ENCODE measurements at places on chromosomes 2 and 18.

- no peak for DNase-seq
Measured at GRCh38 chr2:167492486-167492885, 604.2 kb downstream of the XIRP2 start.

- DNase-seq: no peak
Measured at GRCh38 chr18:51068105-51068504, 38.1 kb downstream of the SMAD4 start.

DNA sequence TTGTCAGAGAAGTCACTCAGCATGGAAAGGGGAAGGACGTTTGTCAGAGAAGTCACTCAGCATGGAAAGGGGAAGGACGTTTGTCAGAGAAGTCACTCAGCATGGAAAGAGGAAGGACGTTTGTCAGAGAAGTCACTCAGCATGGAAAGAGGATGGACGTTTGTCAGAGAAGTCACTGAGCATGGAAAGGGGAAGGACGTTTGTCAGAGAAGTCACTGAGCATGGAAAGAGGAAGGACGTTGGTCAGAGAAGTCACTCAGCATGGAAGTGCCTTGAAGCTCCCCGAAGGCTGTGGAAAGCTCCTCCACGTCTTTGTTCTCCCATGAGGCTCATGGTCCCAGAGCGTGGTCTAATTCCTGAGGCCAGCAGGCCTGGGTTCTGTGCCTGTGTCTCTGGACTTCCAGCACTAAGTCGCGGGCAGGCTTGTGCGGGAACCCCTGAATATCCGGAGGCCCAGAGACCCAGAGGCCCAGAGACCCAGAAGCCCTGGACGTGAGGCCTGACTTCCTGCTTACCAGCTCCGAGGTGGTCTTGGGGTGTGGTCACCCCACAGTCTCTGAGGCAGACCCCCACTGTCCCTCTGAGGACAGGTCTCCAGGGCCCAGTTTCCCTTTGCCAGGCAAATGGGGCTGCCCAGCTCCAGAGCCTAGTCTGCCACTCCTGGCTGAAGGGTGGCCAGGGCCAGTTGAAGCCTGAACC is 70.4 kb upstream of the TWIST2 start:
- DNase-seq: no peak

DNA sequence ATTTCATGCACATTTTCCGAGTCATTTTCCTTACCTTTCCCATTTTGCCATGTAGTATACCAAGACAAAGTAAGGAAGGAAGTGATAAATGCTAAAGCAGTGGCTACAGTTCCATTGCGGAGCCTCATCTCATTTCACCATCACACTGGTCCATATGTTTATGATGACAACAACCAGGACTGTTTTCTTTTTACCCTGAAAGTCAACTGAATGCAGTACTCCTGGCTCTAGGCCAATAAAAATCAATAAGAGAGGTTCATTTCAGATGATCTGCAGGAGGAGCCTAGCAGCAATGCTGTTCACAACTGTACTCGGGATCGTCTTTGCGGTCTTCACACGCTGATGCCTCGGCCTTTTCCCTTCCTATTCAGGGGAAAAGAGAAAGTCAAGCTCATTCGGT is 4.7 kb downstream of the MGAT4A start:
- no peak for DNase-seq

- DNase-seq: no peak
Measured at GRCh38 chr2:98647636-98648035, 39.2 kb downstream of the UNC50 start.

DNA sequence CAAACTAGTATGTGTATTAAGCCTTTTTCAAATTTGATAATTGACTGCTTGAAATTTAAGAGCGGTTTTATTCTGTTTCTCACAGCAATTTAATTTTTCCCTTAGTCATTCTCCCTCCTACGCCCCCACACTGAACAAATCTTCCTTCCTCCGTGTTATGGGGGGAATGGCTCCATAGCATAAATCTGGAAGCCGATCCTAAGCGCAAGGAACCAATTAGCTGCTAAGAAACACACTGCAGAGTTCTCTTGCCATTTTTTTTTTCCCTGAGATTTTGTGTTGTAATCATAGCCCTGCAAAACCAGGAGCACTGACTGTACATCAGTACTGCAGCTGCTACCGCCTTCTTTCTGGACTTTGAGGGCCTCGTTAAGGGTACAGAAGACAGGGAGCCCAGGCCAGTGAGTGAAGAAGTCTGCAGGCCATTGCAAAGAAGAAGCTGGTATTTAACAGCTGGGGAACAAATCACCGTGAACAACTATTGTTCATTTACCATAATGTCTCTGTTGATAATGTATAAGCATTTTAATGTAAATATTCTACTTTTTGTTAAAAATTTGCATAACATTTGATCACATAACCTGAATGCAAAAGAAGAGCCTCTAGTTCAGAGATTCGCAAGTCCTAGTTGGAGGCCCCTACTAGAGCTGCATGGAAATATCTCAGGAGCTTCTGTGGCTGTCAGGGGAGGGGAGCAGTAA is 264.0 kb downstream of the LRATD1 start:
- DNase-seq: no peak

- DNase-seq: no peak
Measured at GRCh38 chr2:166000401-166000800, 46.8 kb upstream of the TTC21B start.

DNA sequence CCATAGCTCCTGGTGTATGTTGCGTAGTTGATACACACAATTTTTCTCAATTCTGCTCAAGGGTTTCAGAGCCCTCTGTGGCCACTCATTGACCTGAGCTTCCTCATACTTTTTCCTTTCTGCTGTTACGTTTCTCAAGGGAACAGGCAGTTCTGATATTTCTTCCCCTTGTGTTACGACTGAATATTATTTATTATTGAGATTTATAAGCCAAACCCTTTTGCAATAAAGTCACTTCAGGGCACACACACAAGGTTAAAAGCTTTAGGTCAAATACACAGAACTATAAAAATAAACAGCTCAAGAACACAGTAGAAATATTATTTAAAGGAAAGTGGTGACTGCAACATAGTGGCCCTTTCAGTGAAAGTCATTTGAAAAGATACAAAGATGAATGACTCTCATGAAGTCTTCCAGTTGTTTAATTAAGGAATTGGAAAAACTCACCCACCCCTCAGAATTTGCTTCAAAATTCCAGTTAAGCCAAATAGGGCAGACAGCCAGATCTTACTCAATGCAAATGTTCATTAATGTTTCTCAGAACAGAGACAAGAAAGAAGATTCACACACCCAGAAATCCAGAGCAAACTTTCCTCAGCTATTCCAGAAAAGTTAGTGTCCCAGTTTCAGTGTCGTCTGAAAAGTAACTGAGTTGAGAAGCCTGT is 179.7 kb downstream of the TRIB2 start:
- DNase-seq: no peak
